ENCODE measurements at places on chromosomes 12 and 14. TPM values are rescaled to one million over a fixed set of nuclear protein-coding genes. Genes with fewer than 3 reads are reported as not detected.

- H3K27me3 ChIP-seq: no peaks in the 10 kb centered on the region
- no peak overlapping the region for H3K27ac ChIP-seq
- DNase-seq: no peak
- H3K4me3 ChIP-seq: no peak overlapping the region
These were observed 277.6 kb upstream of the PLEKHG7 start for GRCh38 chr12:92425165-92425564.

GRCh38 chr14:37311252-37311651 is 113.5 kb downstream of the MIPOL1 start:
- no peaks in the 10 kb centered on the region for H3K36me3 ChIP-seq
- no peak for DNase-seq
- H3K27me3 ChIP-seq: no peaks in the 10 kb centered on the region
- H3K27ac ChIP-seq: no peak overlapping the region
- no peak overlapping the region for H3K4me3 ChIP-seq

DNA sequence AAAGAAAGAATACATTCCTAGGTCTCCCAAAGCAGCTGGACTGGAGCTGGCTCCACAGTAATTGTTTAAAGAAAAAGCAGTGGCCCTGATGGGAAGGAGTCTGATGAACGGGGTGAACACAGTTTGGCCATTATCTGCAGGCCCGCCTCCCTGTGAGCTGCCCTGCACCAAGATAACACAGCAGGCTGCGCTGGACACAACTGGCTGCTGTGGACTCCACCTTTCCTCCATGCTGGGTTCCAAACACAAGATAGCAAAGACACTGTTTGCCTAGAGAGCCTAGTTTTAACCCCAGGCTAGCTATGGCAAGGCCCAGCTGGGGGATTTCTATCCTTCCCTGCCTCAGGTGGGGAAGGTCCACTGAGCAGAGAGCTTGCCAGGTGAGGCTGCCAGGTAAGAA is 34.6 kb downstream of the ZFP36L1 start:
- no peak overlapping the region for H3K27ac ChIP-seq
- H3K4me1 ChIP-seq: peaks cover 32% of the 10 kb centered on the region
- no peaks in the 10 kb centered on the region for H3K36me3 ChIP-seq
- H3K27me3 ChIP-seq: no peaks in the 10 kb centered on the region
- no peak overlapping the region for H3K4me3 ChIP-seq

DNA sequence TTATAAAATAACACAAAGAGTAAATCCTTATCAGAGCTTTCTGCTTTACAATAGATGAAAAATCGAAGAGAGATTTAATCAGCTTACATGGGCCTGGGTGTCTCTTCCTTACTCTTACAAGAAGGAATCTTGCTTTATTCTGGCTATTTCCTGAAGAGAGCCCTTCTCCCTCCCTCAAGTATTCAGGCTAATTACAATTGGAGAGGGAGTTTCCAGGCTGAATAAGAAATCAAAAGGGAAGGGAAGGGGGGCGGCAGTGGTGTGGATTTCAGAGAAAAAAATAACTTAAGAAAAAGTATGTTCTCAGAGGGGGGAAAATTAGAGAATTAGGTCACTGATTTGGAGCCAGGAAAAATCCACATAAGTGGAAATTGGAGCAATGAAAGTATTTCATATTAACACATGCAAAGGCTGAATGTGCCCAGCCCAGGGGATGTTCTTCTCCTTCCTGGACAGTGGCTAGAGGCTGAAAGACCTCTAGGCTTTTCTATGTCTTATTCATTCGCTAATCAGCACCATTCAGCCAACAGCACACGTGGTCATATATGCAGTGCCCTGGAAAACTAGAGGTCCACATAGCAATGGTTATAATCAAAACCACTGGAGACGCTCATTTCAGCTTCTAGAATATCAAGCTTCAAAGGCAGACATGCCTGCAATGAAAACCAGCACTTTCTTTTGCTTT is 158.9 kb upstream of the BTG1 start:
- H3K36me3 ChIP-seq: no peaks in the 10 kb centered on the region
- no peak for DNase-seq
- H3K27me3 ChIP-seq: no peaks in the 10 kb centered on the region
- no peak overlapping the region for H3K27ac ChIP-seq
- no peak overlapping the region for H3K4me3 ChIP-seq

GRCh38 chr12:5807090-5807414 is 138.0 kb downstream of the ANO2 start:
- H3K4me3 ChIP-seq: no peak overlapping the region
- no peaks in the 10 kb centered on the region for H3K27me3 ChIP-seq
- no peaks in the 10 kb centered on the region for H3K36me3 ChIP-seq
- no peaks in the 10 kb centered on the region for H3K4me1 ChIP-seq
- no peak overlapping the region for H3K27ac ChIP-seq
- no peak for DNase-seq

DNA sequence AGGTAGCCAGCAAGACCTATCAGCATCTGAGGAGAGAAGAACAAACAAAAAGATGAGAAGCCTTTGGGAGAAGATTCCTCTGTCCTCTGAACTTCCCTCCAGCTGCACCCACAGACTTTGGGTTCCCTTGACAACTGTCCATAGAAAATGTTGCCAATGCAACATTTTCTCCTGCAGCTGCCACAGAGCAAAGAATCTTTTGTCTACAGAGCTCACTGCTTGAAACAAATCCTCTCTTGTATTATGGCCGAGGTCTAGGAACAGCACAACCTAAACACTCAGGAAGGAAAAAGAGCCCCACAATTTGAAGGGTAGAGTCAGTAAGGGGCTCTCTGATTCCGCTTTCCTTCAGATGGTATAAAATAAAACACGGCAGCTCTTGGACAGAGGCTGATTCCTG is 14.3 kb downstream of the POMT2 start:
- H3K4me3 ChIP-seq: no peak overlapping the region
- no peak overlapping the region for H3K27ac ChIP-seq

GRCh38 chr12:108637222-108637971 is 3.7 kb upstream of the SELPLG start:
- H3K36me3 ChIP-seq: no peaks in the 10 kb centered on the region
- no peak overlapping the region for H3K4me3 ChIP-seq
- no peaks in the 10 kb centered on the region for H3K27me3 ChIP-seq
- no peak for DNase-seq
- H3K4me1 ChIP-seq: no peaks in the 10 kb centered on the region
- no peak overlapping the region for H3K27ac ChIP-seq

DNA sequence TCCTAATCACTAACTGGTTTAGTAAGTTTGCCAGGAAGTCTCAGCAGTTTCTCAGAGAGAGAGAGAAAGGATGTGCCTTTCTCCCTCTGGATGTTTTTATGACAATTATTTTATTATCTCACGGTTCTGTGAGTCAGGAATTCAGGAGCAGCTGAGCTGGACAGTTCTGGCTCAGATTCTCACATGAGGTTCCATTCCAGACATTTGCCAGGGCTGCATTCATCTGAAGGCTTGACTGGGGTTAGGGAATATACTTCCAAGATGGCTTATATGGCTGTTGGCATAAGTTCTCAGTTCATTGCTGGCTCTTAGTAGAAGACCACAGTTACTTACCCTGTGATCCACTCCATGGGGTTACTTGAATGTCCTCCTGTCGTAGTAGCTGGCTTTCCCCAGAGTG is 101.2 kb upstream of the ATF7IP start:
- peak overlapping the region; percentile 50 for H3K27ac ChIP-seq
- H3K4me3 ChIP-seq: no peak overlapping the region
- no peak for DNase-seq
- H3K27me3 ChIP-seq: no peaks in the 10 kb centered on the region

GRCh38 chr12:100699209-100699608 is 95.4 kb upstream of the ANO4 start:
- no peaks in the 10 kb centered on the region for H3K4me1 ChIP-seq
- H3K27me3 ChIP-seq: no peaks in the 10 kb centered on the region
- no peak overlapping the region for H3K4me3 ChIP-seq
- DNase-seq: no peak

DNA sequence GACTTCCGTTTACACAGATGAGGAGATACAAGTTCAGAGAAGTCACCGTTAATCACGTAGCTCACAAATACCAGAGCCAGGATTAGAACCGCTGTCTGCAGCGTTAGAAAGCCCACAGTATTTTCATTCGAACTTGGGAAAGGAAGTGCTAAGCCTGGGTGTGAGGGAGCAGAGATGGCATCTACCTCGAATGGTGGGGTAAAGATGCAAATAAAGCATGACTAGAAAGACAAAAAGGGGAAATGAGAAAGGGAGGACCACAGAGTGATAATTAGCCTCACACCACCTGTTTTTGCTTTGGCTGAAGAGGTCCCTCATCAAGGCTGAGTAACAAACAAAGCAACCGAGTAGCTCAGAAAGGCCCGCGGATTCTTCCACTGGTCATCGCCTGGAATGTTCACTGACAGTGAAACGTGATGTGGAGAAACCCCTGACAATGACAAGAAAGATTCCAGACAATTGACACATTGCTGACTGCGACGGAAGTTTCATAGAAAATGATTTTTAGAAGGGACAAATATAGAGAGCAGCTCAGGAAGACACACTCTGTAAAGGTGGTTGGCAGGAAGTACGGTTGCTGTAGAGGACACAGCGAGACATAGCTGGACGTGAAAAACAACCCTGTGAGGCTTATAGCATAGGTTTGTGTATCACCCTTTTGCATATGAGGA is 31.5 kb upstream of the BHLHE41 start:
- H3K27ac ChIP-seq: peak overlapping the region; percentile 0
- peaks cover 12% of the 10 kb centered on the region for H3K4me1 ChIP-seq
- no peaks in the 10 kb centered on the region for H3K36me3 ChIP-seq
- no peak for DNase-seq

DNA sequence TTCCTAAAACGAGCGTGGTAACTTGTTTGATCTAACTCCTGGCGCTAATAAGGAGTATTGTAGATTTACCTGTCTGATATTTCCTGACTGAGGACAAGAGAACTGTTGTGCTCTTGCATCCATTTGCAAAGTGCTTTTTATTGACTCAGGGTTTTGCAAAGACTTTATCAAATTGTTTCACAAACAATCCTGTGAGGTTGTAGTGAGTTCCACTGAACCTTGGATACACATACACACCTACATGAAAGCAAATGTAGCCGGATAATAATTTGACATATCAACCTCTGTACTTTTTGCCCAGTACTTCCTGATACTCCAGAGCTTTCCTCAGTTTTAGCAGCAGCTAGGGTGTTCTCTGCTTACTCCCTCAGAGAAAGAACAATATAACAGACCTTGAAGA is 6.7 kb upstream of the PTGER2 start:
- no peaks in the 10 kb centered on the region for H3K27me3 ChIP-seq
- H3K4me1 ChIP-seq: no peaks in the 10 kb centered on the region
- no peak for DNase-seq
- H3K36me3 ChIP-seq: no peaks in the 10 kb centered on the region
- H3K4me3 ChIP-seq: no peak overlapping the region
- no peak overlapping the region for H3K27ac ChIP-seq

- H3K4me1 ChIP-seq: peaks cover 12% of the 10 kb centered on the region
- H3K4me3 ChIP-seq: no peak overlapping the region
- H3K27ac ChIP-seq: no peak overlapping the region
- no peaks in the 10 kb centered on the region for H3K36me3 ChIP-seq
These were observed 4.8 kb downstream of the TXNDC16 start for GRCh38 chr14:52547526-52547925.

- H3K27me3 ChIP-seq: no peaks in the 10 kb centered on the region
- H3K36me3 ChIP-seq: no peaks in the 10 kb centered on the region
- DNase-seq: peak; percentile 52
These were observed 3.0 kb downstream of the GZMB start for GRCh38 chr14:24630872-24631477.

GRCh38 chr14:90553921-90554336 is 157.1 kb downstream of the CALM1 start:
- no peaks in the 10 kb centered on the region for H3K4me1 ChIP-seq
- no peak for DNase-seq

- H3K4me1 ChIP-seq: no peaks in the 10 kb centered on the region
- H3K4me3 ChIP-seq: no peak overlapping the region
- H3K36me3 ChIP-seq: no peaks in the 10 kb centered on the region
- DNase-seq: no peak
- no peaks in the 10 kb centered on the region for H3K27me3 ChIP-seq
These were observed 3.2 kb downstream of the CD69 start for GRCh38 chr12:9757433-9758025.

DNA sequence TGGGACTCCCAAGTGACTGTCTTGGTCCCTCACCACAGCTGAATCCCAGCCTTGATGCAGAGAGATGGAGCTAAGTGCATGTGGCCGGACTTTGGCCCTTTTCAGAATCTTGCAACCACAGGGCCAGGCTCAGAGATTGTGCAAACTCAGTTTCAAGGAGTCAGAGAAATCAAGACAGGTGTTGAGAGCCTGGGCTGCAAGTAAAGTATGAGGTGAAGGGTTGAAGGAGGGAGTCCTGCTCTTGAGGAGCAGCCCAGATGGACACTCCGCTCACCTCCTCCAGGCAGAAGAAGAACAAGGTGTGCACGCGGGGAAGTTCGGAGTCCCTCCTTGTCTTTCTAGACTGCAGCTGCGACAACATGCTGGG is 6.3 kb upstream of the BMP4 start:
- no peak overlapping the region for H3K4me3 ChIP-seq
- no peaks in the 10 kb centered on the region for H3K4me1 ChIP-seq
- H3K36me3 ChIP-seq: no peaks in the 10 kb centered on the region
- H3K27me3 ChIP-seq: no peaks in the 10 kb centered on the region
- DNase-seq: no peak

- H3K27me3 ChIP-seq: no peaks in the 10 kb centered on the region
- H3K4me1 ChIP-seq: peaks cover 35% of the 10 kb centered on the region
- no peak overlapping the region for H3K4me3 ChIP-seq
These were observed 1.6 kb upstream of the CHD4 start for GRCh38 chr12:6608592-6609281.

- no peak for DNase-seq
- no peak overlapping the region for H3K4me3 ChIP-seq
- no peaks in the 10 kb centered on the region for H3K27me3 ChIP-seq
- H3K4me1 ChIP-seq: no peaks in the 10 kb centered on the region
- H3K27ac ChIP-seq: no peak overlapping the region
These were observed 711.4 kb downstream of the FSCB start for GRCh38 chr14:43795600-43796228.

DNA sequence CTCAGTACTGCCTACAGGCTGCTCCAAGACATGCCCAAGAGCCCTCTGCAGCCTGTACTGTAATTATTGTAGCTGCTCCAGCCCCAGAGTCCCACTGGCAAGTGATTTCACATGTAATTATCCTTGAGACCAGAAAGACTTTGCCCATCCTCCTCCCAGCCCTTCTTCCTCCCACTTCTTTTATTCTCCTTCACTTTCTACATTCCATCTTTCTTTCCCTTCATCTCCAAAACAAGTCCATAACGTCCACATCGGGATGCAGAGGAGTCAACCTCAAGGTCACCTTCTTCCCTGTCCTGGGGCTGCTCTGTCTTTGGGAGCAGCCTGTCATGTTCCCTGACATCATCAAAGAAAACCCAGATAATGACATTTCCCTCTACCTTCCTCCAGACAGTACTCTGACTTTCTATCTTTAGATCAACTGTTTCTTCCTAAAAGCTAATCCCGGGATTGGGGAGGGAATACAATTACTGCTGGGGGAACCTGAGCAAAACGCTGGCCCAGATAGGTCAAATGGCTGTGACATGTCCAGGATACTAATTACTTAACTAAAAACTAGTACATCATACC is 39.1 kb downstream of the SLC8A3 start:
- no peaks in the 10 kb centered on the region for H3K36me3 ChIP-seq
- H3K27ac ChIP-seq: no peak overlapping the region
- H3K4me3 ChIP-seq: no peak overlapping the region
- no peak for DNase-seq
- no peaks in the 10 kb centered on the region for H3K27me3 ChIP-seq
- H3K4me1 ChIP-seq: no peaks in the 10 kb centered on the region

MAP3K9 gene
- 2.1 TPM for polyA plus RNA-seq

PTPRB gene
- 5.1 TPM for polyA plus RNA-seq

SLC8A3 gene
- polyA plus RNA-seq: 0.38 TPM

HAL gene
- 0.38 TPM for polyA plus RNA-seq

PLD4 gene
- polyA plus RNA-seq: 0.52 TPM

SDR9C7 gene
- not detected for polyA plus RNA-seq

IQSEC3 gene
- 1.9 TPM for polyA plus RNA-seq

SETD1B gene
- 18.5 TPM for polyA plus RNA-seq

CHURC1 gene
- 13.0 TPM for polyA plus RNA-seq
